ENCODE measurements at places on chromosomes 2 and 18.

GRCh38 chr2:28311660-28312249, 80.9 kb upstream of the FOSL2 start:
- DNase-seq, result no peak

GRCh38 chr2:226860087-226860486, 24.2 kb downstream of the RHBDD1 start:
- DNase-seq, result no peak

DNA sequence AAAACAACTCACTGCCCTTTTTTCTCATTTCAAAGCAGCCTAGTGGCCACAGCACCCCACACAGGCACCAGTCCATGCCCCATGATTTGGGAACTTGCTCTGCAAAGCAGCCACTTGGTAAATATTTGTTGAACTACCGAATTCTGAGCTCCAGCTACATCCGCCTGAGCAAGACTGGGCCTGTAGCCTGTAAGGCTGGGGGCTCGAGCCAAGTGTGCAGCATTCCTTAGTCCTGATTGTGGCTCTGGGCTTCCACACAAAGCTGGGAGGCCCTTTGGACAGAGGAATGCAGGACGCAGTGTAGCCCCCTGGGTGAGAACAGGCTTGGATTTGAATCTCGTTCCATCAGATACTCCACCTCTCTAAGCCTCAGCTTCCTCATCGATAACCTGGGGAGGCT, 88.4 kb downstream of the ACTR2 start:
- no peak for DNase-seq

GRCh38 chr2:136065907-136066306, 52.0 kb downstream of the CXCR4 start:
- no peak for DNase-seq

DNA sequence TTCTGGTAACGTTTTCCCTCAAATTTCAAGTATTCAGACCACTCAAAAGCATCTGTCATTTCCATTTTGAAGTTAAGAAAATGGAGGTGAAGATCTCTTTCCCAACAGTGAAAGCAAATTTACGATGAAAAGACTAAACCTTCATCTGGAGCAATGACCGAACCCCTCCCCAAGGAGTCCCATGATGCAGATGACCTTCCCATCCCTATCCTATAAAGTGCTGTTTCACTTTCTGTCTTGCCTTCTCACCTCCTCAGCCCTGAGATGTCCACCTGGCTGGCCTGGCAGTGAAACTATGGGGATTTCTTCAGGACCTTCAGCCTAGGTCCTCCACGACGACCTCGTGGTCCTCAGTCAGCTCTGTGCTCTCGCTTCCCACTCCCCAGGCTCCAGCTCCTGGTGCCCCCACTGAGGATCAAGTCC, 925 bp upstream of the NPC1 start:
- DNase-seq, result no peak

DNA sequence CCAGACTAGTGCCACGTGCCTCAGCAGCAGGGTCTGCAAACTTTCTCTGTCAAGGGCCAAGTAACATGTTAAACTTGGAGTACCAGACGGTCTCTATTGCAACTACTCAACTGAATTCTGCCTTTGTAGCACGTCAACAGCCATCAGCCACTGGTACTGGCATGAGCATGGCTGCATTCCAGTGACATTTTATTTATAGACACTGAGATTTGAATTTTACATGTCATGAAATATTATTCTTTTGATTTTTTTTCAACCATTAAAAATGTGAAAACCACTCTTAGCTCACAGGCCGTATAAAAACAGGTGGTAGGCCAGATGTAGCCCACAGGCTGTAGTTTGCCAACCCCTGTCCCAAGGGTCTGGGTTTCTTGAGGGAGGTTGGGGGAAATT, 199.7 kb downstream of the TPGS2 start:
- DNase-seq, result no peak

GRCh38 chr18:69996417-69996816, 48.7 kb upstream of the CD226 start:
- DNase-seq, result no peak

- no peak for DNase-seq
Observed at GRCh38 chr2:65456886-65457285, 24.5 kb upstream of the SPRED2 start.

DNA sequence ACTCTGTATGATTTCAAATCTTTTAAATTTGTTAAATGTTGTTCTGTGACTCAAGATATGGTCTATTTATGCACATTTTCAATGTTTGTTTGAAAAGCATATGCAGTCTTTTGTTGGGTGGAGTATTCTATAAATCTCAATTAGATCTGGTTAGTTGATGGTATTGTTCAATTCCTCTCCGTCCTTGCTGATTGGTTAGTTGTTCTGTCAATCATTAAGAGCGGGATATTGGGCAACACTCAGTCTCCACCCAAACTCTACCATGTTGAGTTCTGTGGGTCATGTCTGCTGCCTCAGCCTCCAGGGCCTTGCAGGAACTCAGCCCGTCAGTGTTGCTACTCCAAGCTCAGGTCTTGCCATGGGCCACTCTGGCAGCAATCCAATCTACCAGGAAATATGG, 118.9 kb downstream of the VWA3B start:
- no peak for DNase-seq

GRCh38 chr2:239006622-239007285, 158.9 kb downstream of the TWIST2 start:
- DNase-seq, result no peak

GRCh38 chr2:46306330-46306751, 9.1 kb downstream of the EPAS1 start:
- DNase-seq, result no peak

DNA sequence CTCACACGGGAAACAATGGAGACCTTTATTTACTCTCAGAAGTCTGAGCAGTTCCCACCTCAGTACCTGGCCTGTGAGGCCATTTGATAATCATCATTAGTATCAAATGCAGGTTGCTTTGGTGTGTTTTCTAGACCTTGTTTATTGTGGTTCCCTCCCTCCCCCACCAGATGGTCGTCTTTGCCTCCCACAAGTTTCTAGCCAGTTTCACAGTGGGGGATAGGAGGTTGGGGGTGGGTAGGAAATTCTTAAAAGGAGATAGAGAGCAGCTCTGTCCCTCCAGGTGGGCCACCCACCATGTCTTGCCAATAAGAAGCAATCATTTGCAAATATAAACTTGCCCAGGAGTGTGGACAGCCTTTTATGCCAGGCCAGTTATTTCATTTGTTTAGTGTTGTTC, 31.3 kb downstream of the SETBP1 start:
- no peak for DNase-seq

- no peak for DNase-seq
Observed at GRCh38 chr18:76356666-76357065, 138.4 kb downstream of the ZNF516 start.

- no peak for DNase-seq
Observed at GRCh38 chr2:122007577-122007976, 252.1 kb downstream of the TSN start.

DNA sequence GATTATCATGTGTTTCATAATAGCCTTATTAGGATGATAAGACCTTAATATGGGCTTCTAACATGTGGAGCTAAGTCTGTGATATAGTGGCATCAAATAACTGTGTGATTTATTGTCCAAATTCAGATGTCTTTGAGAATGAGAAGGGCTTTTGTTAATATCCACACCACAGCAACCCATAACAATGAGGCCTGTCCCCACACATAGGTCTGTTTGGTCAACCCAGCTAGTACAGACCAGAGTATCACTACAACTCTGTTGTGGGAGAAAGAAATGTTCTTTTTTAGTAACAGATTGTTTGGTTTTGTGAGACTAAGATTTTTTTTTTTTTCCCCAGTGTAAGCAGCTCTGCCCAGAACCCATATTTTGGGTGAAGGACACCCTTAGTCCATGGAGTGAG, 439.2 kb downstream of the PIK3C3 start:
- DNase-seq, result no peak

GRCh38 chr2:196435189-196435588, 204.3 kb upstream of the CCDC150 start:
- DNase-seq, result no peak

- DNase-seq, result no peak
Observed at GRCh38 chr2:134080386-134081089, 173.3 kb upstream of the MGAT5 start.
